Lower lobe of right lung (tissue), 2 donors: ENCODE measurements at places on chromosomes 2 and 18. TPM values are rescaled to one million over a fixed set of nuclear protein-coding genes. Genes with fewer than 3 reads are reported as not detected.

- no peak for DNase-seq
Observed at GRCh38 chr2:175755169-175755568, 246.9 kb downstream of the LNPK start.

GRCh38 chr2:152415796-152416195, 80.8 kb downstream of the FMNL2 start:
- DNase-seq = no peak

DNA sequence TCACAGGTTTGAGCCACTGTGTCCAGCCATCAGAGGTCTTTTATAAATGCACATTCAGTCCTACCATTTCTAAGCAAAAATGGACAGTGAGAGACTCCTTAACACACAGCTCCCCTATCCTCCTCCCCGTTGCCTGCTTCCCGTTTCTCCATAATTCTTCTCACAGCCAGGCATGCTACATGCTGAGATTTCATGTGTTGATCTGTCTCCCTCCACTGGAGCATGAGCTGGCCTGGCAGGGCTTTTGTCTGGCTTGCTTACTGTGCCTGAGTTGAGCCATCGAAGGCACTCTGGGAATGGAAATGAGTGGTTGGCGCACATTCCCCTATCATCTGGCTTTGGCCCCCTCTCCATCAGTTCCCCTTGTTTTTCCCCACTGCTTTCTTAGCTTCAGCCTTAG, 413.5 kb downstream of the PTPRM start:
- no peak for DNase-seq

DNA sequence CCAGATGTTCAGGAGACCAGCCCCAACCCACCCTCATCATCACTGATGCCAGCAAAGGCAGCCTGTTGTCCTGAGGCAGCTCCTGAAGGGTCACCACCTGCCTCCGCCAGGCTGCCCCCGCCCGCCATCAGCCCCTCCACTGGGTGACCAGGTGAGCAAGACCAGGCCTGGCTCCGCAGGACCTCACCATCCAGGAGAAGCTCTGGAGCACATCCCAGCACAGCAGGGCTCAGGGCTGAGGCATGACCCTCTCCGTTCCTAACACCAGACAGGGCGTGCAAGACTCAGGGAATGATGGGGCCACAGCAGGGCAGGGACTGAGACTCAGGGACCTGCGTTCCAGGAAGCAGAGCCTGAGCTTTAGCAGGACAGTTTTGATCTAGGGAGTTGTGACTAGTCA, 218.8 kb upstream of the RAB6C start:
- no peak for DNase-seq

DNA sequence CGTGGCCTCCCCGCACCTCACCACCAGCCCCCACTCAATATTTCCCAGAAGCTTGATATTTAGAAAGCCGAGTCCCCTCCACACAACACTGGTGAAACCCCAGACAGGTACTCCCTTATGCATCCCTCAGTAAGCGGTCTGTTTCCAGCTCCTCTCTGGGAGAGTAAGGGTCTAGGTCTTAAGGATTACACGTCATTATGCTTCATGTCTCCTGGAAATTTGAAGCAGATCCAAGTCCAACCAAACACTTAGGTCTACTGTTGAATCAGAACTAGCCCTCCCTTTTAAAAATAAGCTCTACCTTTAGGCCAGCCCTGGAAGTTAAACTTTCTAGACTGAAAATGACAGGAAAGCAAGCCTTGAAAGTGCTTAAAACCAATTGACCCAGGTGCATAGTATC, 1.5 kb upstream of the OST4 start:
- DNase-seq = no peak

DNA sequence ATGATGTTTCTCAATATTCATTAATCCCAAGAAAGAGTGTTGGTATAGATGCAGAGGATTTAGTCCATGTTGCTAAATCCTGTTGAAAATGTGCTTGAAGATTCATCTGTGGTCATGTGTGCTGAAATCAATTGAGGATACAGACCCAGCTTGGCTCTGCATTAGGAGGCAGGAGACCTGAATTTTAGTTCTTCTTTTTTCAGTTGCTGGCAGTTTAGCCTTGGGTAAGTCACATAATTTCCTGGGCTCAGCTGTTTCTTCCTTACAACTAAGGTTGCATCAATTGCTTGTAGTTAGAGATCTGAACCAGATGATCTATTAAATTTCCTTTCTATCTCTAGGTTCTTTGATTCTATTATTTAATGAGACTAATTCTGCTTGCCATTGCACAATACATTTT, 54.4 kb downstream of the SETBP1 start:
- no peak for DNase-seq

The ELOA2 gene
- not detected for total RNA-seq

- DNase-seq = no peak
Observed at GRCh38 chr2:42133771-42134195, 35.4 kb upstream of the EML4 start.

GRCh38 chr2:45299361-45299760, 290.1 kb upstream of the SIX2 start:
- no peak for DNase-seq

GRCh38 chr18:58287353-58288274, 243.6 kb downstream of the NEDD4L start:
- DNase-seq = no peak

- no peak for DNase-seq
Observed at GRCh38 chr2:33516456-33516995, 40.1 kb downstream of the RASGRP3 start.

- DNase-seq = no peak
Observed at GRCh38 chr2:7363906-7364305, 446.7 kb downstream of the RNF144A start.

The SLC66A3 gene
- total RNA-seq = 23.8 TPM

The LHCGR gene
- 0.30 TPM for total RNA-seq

- DNase-seq = no peak
Observed at GRCh38 chr2:197437380-197437779, 2.6 kb upstream of the SF3B1 start.
